ELR (cell line): ENCODE measurements at places on chromosomes 13 and 19.

DNA sequence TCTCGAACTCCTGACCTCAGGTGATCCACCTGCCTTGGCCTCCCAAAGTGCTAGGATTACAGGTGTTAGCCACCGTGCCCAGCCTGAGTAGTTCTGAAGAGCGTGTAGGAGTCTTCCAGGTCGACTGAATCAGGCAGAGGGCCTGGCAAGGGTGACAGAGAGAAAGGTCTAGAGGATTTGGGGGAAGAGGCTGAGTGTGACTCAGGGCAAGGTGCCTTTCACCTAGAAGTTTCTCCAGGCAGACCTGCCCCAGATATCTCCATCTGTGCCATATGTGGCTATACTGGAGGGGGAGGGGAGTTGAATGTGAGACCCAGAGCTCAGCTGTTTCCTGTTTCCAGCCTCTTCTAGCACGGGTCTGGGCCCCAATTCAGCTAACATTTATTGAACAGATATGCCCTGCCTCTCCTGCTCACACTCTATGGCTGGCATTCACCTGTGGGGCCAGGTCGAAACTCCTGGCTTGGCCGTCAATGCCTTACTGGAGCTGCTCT is 1.3 kb downstream of the CCDC159 start:
- DNase-seq, result no peak

GRCh38 chr19:23686621-23687423 is at the start of gene ZNF675:
ZNF675 (minus strand) TSS chr19:23687212; CDS start chr19:23687033, 179 bp downstream.
- DNase-seq, result peak; percentile 94

DNA sequence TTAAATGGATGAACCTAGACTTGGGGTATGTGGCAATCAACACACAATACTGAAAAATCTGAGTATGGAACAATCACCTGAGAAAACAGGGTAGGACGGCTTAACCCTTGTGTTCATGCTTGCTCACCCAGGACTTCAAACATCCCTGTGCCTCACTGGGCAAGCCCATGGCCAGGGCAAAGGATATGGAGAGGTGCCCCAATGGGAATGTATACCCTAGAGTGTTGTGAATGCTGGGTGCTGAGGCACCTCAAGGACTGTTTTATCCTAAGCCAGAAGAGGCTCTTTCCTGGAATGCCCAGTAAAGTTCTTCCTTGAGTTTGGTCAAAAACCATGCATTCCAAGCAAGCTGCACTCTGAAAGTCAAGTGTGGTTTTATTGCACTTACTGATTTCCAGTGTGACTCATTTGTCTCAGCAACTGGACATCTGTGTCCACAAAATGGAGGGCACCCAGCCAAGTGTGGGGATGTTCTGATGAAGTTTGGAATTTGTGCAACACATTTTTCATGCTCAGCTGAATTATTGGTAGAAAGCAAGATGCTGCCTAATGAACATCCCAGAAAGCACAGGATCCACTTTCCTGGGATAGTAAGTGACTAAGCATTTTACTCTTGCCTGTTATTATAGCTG is 531.3 kb downstream of the RFC3 start:
- DNase-seq, result peak; percentile 87

DNA sequence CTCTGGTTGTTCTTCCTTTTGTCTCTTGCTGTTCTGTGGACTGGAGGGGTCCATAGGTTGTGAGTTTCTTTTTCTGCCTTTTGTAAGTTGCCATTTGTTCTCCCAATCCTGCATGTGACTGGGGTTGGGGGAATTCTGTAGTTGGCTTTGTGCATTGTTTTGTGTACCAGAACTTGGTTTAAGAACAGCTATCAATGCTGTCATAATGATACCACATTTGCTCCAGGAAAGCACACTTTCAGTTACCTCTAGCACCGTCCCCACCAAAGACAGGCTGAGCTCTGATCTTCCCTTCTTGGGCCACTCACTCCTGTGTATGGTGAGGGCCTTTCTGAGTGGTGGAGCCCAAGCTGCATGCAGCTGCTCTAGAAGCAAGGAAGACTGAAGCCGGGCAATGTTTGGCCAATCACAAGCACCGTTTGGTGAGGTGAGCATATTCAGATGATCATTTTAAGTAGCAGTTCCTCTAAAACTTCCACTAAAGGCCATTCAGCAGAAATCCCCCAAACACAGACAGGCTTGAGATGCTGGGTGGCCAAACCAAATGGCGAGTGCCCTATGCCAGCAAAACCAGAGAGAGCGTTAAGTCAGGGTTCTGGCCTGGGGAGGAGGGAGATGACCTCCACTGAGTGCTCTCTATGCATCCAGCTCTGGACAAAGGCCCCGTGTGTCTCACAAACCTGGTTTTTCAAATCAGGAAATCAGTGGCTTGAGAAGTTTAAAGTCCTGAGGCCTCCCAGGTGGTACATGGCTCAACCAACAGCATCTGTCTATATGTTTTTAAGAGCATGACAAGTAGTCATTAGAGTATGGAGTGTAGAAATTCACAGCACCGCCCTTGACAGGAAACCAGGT is 120.7 kb upstream of the SPATA13 start:
- no peak for DNase-seq

- DNase-seq, result no peak
These were observed 153.6 kb upstream of the GPR12 start for GRCh38 chr13:26914148-26914547.

DNA sequence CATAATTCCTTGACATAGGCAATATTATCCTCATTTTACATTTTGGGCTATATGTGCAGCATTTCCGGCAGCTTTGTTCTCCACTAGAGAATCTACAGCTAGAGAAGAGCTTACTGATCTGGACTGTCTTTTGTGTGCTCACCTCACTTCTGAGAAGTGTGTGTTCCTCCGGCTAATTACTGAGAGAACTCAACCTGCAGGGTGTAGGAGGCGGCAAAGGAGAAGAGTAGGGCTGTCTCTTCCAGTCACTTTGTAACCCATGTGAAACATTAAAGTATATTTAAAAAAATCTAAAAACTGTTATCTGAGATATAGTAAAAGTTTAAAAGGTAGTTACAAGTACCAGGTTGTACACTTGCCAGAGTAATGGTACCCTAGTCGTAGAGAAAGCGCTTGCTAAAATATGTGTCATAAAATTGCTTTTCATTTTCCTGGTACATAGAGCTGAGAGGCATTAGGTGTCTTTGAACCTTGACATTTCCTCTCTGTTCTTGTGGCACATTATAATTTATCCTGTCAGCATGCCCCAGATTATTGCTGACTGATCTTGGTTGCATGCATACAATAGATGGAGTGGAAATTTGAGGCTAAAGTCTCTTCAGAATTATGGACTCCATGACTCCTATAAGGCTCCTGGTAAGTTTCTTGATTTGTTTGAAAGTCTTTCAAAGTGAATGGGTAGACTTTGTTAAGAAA is 381.9 kb downstream of the LMO7 start:
- DNase-seq, result no peak

DNA sequence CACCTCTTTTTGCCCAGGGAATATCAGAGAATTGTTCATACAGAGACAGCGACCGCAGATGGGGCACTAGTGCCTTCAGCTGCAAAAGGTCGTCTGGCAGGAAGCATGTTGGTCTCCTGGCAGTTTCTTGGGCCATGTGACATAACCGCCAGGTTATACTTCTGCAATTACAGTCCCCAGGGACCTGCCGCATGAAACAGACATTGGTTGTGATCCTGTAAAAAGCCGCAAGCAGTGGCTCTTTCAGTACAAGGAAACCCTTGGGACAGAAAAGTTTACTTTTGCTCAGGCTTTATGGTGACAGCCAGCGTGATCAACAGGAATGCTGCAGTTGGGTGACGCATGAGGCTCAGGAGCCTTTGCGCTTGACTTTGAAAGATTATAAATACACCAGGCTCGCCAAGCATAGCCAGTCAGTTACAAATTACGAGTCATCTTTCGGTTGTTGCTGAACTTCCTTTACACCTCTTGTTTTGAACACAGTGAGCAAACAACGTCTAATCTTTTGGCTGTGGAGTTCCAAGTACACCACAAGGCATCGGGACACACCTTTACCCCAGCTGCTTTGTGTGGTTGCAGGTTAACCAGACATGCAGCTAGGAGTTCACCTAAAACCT is 50.5 kb upstream of the UBE2L5 start:
- DNase-seq, result peak; percentile 65

- DNase-seq, result no peak
These were observed 754.5 kb downstream of the DIAPH3 start for GRCh38 chr13:59409211-59409610.

- no peak for DNase-seq
These were observed 94.9 kb downstream of the FAM216B start for GRCh38 chr13:42876270-42876714.
